HL-60 (cell line): ENCODE measurements at places on chromosomes 6 and 20.

DNA sequence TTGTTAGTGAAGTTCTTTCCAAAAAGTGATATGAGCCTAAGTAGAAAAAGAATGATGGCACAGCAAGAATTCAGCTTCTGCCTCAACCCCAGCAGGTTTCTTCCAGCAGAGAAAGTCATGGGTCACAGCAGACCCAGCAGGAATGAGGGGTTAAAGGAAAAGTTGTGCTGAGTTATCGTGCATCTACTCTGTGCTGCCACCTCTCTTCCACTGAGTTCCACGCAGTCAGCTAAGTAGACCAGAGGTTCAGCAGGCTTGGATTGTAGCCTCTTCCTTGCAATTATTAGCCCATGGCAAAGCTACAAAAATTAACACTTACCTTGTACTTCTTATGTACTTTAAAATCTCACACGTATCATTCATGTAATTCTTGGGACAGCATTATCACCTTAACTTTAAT lies 510.8 kb downstream of the PTPRT start:
- no peak for DNase-seq

DNA sequence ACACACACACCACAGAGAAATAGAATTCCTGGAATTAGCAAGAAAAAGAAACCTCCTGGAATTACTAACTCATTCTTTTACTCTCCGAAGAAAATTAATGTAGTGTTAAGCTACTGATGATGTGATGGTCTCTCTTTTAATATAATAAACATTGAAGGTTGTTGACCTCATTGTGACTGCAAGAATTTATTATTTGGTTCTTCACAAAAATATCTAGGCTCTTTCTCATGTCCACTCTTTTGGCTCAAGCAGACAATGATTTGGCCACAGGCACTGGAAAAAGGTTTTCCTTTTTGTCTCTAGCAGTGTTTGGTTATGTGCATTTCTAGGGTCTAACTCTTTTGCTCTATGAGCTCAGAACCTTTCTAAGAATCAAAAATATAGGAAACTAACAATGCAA lies 811.9 kb downstream of the TENT5A start:
- no peak for DNase-seq

DNA sequence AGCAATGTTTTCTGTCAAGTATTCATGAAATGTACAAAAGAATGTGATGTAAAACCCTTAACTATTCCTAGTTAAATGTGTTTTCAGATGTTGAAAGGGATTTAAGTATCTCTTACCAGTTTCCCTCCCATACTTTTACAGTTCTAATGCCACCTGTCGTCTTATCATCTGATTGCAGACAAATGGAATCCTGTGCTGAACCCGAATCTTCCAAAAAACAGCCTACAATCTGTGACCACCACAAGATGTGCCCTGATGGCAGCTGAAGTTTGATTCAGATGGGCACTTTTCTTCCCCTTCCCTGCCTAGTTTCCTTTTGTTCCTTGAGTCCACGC lies 1.9 kb downstream of the TOMM6 start:
- no peak for DNase-seq

DNA sequence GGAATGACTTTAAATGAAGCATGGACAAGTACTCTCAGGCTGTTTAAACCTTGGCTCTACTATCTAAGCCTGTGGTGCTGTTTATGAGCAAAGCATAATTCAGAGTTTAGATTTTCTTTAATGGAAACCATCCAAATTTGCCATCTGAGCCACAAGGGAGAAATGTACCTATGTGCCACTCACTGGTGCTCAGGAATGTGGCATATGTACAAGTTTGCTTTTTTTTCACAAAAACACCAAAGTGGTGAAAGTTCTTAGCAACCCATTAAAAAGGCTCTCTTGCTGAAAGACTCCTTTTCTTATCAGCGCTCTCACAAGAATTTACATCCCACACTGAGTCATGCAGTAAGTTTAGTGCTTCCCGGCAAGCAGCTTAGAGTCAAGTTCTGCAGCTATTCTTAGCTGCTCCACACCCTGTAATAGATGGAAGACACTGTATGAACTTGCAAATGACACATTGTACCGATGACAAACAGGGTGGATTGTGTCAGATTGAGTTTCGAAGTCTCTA lies 57.3 kb upstream of the MLIP start:
- DNase-seq = no peak

- DNase-seq = no peak
These were observed 191.8 kb upstream of the ARG1 start for GRCh38 chr6:131381052-131381708.

DNA sequence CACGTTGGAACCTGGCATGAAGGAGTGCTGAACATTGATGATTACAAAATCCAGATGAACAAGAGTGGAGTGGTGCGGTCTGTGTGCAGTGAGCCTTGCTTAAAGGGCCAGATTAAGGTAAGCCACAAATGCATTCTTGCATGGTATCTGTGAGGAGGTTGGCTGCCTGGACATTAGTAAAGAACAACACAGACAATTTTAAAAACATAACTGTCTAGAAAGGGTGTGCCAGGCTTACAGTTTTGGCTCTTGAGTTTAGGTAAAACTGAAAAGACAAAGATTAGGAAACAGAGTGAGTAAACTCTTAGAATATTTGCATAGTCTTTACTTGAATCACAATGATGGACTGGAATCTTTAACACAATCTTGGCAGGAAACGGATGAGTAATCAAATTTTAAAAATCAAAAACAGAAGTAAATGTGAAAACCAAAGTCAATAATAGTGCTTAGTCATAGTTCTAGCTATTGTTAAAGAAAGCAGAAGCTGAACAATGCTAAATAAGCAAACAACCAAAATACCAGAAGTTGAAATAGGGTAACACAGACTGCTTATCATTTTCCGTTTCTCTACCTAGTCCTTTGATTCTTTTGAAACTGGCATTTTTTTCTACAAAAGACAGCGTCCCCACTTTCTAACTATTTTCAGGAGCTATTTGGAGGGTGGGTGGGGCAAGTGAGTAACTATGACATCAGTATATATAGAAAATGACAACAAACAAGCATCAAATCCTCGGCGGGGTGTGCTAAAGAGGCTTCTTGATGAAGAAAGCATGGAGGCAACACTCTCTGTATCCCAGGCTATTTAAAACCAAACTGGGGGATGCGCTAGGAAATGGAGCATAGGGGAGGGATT lies 185.8 kb upstream of the RAB32 start:
- DNase-seq = no peak

DNA sequence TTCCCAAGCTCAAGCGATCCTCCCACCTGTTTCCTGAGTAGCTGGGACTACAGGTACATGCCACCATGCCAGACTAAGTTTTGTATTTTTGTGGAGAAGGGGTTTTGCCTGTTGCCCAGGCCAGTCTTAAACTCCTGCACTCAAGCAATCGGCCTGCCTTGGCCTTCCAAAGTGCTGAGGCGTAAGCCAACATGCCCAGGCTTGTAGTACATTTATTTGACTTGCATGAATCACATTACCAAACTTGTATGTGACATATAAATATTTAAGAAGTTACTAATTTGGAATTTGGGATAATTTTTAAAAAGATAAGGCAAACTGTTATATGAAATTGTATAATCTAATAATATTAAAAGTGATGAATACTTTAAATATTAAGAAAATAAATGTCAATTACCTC lies 157.6 kb downstream of the MCHR2 start:
- DNase-seq = no peak

DNA sequence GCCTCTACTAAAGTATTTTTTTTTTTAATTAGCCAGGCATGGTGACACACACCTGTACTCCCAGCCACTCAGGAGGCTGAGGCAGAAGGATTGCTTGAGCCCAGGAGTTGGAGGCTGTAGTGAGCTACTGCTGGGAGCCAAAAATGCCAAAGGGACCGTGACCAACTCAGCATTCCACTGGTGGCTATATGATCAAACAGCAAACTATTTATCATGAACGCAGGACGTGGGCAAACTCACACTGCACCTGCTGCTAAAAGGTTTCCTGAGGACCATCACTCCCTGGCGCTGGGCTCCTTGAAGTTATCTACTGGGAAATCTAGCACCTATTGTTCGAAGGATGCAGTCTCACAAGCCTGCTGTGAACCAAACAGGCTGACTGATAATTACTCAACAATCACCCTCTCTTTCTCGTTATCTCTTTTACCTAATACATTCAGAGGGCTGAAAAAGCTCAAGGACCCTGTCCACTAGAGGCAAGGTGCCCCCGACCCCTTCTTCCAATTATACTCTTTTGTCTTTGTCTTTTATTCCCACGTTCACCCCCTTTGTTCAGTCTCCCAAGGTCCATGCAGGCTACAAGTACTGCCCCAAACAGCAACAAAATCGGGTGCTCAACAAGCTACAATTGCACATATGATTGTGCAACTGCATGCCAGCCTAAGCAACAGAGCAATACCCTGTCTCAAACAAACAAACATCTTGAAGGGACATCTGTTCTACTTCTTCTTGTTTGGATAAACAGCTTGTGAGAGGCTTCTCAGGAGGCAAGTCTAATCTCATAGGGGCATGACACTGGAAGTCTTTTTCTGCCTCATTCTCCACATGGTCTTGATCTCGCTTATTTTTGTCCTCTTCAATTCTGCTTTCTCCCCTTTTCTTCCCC lies 47.7 kb upstream of the PLN start:
- no peak for DNase-seq

DNA sequence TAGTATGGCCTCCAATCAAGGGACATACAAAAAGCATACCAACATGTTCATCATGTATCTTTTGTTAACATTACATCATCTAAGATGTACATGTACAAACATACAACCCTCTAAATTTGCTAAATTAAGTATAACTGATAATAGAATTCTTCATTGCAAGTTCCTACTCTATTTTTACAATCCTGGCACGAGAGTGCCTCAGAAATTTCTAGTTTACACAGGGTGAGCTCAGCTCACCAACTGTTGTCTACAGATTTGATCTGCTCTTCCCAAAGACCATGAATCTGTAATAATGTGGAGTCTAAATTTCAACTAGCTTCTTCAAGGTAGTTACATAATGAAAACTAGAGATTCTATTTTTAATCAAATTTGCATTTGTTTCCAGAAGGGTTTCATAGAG lies 179.7 kb downstream of the HIVEP2 start:
- DNase-seq = no peak

DNA sequence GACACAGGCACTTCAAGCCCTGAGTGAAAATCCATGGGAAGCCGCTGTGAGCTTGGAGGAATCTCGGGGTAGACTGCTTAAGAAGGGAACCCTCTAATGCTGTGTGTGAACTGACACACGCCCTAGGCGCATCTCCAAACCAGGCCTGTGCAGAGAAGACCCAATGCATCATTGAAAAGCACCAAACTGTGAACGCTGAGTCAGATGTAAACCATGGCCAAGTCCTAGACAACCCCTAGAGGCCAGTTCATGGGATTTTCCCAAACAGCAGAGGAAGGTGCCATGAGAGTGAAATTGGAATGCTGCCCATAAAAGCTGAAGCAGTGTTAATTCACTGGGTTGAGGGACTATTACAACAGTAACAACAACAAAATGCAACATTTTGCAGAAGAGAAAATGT lies 296.5 kb downstream of the SMOC2 start:
- DNase-seq = no peak

GRCh38 chr20:29878281-29878741 lies 1379.2 kb upstream of the DEFB115 start:
- DNase-seq = no peak
